ENCODE measurements at places on chromosomes 1 and 21.

GRCh38 chr1:220921498-220921897 lies 42.3 kb downstream of the HLX start:
- no peak for DNase-seq

DNA sequence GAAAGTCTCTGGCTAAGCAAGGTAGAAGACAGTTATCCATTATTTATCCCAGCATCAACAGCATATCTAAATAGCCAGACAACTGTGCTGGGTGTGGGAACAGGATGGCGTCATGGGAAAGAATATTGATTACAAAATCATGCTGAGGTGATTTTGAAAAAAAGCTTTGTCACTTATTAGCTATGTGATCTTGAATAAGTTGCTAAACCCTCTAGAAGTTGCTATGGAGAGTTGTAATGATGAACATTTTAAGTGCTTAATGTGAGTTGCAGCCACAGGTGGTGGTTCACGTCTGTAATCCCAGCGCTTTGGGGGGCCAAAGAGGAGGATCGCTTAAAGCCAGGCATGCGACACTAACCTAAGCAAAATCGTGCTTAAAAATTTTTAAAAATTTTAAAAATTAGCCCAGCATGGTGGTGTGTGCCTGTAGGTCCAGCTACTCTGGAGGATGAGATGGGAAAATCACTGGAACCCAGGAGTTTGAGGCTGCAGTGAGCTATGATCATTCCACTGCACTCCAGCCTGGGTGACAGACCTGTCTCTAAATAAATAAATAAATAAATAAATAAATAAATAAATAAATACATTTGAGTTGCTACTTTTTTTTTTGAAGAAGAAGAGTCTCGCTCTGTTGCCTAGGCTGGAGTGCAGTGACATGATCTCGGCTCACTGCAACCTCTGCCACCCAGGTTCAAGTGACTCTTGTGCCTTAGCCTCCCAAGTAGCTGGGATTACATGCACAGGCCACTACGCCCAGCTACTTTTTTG lies 33.6 kb downstream of the WNT2B start:
- DNase-seq, result no peak

- DNase-seq, result no peak
Observed at GRCh38 chr1:235635938-235636662, 13.5 kb downstream of the GNG4 start.

DNA sequence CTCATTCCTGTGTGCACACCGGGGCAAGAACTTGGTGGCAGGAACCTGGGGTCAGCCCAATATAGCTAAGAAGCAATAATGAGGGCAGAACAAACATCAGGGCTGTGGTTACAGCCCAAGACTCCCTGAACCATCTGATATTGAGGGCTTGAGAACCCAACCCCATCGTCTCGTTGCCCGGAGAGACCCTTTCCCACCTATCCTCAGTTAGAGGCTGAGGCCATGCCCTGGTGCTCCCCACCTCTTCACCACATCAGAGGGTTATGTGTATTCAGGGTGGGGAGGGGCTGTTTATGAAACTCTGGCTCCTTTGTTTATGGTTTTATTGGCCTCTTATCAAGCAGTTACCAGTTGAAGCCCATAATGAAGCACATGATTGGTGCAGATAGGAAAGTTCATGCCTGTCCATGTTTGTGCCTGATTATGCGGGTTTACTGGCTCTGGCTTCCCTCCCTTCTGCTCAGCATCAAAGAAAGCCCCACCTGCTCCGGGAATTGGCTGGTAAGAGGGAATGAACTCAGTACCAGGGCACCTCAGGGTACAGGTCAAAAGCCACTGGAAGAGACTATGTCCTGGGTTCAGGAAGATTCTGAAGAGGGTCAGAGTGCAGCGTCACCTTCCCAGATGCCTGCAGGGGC lies 14.5 kb downstream of the NUAK2 start:
- no peak for DNase-seq

DNA sequence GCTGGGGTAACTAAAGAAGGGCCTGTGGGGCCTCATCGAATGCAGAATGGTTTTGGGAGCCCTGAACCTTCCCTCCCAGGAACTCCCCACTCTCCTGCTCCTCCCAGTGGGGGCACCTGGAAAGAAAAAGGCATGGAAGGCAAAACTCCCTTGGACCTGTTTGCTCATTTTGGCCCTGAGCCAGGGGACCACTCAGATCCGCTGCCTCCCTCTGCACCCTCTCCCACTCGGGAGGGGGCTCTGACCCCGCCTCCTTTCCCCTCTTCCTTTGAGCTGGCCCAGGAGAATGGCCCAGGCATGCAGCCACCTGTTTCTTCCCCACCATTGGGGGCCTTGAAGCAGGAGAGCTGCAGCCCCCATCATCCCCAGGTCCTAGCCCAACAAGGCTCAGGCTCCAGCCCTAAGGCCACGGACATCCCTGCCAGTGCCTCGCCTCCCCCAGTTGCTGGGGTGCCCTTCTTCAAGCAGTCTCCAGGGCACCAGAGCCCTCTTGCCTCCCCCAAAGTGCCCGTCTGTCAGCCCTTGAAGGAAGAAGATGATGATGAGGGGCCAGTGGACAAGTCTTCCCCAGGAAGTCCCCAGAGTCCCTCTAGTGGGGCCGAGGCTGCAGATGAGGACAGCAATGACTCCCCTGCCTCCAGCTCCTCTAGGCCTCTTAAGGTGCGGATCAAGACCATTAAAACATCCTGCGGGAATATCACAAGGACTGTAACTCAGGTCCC lies 4.7 kb downstream of the ZNF687 start:
- no peak for DNase-seq
